ENCODE measurements at places on chromosomes 2 and 18. TPM values are rescaled to one million over a fixed set of nuclear protein-coding genes. Genes with fewer than 3 reads are reported as not detected.

DNA sequence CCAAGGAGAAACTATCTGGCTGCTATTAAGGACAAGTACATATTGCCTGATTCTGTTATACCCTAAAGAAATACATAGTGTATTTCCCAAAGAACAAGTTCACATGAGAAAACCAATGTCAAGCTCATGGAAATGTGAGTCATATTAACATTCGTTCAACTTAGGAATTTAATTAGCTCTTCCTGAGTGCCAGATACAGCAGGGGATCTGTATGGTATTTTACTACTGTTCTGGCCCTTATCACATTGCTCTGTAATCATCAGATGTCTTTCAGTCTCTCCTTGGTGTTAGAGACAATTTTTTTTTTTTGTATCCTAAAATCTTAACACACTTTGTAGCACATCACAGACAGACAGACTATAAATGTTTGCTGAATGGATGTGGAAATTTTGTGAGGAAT lies 395.0 kb upstream of the CRIM1 start:
- H3K36me3 ChIP-seq = no peaks in the 10 kb centered on the region
- no peak overlapping the region for H3K27ac ChIP-seq
- no peak overlapping the region for H3K4me3 ChIP-seq
- H3K27me3 ChIP-seq = no peaks in the 10 kb centered on the region
- H3K4me1 ChIP-seq = no peaks in the 10 kb centered on the region
- DNase-seq = no peak

GRCh38 chr2:217316743-217317142 lies 456.9 kb upstream of the TNP1 start:
- H3K27me3 ChIP-seq = no peaks in the 10 kb centered on the region
- peaks cover 8% of the 10 kb centered on the region for H3K4me1 ChIP-seq
- no peak for DNase-seq
- H3K27ac ChIP-seq = no peak overlapping the region

DNA sequence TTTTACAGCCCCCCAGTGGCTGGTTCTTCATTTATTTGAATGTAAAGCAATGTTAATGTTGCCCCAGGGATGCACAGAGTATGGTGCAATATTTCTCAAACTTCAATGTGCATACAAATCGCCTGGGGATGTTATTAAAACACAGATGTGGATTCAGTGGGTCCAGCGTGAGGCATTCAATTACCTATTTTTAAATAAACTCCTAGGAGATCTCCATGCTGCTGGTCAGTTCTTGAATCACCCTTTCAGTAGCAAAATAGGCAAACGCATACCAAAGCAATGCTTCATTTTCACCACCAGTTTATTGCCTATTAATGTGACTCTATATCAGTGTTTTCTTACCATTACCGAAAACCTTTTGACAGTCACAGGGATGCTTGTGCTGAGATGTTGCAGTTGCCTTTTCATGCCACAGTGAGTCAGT lies 530.7 kb downstream of the CBLN2 start:
- H3K4me1 ChIP-seq = no peaks in the 10 kb centered on the region
- no peaks in the 10 kb centered on the region for H3K36me3 ChIP-seq
- no peak overlapping the region for H3K4me3 ChIP-seq
- no peak overlapping the region for H3K27ac ChIP-seq
- no peak for DNase-seq

EVX2 gene
- total RNA-seq = not detected

GRCh38 chr2:34815052-34815741 lies 1216.1 kb upstream of the FAM98A start:
- H3K36me3 ChIP-seq = no peaks in the 10 kb centered on the region
- H3K4me1 ChIP-seq = no peaks in the 10 kb centered on the region
- no peak overlapping the region for H3K27ac ChIP-seq
- no peak for DNase-seq
- no peaks in the 10 kb centered on the region for H3K27me3 ChIP-seq

BUB1 gene
- total RNA-seq = 3.1 TPM

DNA sequence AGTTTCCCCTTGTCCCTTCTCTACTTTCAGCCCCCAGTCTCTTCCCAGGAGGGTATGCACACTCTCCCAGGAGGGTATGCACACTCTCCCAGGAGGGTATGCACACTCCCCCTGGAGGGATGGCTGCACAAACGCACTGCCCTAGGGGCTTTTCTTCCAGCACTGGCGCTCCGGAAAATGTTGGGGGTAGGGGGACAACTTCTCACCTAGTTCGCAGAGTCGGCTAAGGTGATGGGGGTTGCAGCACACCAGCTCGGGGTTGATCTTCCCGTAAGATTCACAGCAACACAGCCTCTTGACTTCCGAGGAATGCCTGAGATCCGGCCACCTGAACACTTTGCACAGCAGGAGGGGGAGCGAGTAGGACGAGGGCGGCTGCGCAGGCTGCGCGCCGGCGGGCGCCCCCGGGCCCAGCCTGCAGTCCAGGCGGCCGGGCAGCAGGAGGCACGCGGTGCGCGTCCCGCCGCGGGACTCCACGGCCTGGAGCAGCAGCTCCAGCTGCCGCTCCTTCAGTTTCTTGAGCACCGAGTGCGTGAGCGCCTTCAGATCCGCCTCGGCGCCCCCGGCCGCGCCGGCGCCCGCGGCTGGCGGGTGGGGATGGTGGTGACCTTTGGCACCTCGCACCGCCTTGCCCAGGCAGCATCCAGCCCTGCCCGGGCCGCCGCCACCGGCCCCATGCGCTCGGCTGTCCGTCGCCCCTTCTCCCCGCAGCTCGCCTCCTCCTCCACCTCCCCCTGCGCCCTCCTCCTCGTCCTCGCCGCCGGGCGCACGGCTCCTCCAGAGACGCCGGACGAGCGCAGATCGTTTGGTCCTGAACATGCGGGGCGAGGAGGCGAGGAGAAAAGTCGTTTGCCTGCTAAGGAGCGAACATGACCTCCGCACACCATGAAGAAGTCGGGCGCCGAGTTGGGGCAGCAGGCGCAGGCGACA lies 894 bp downstream of the SMAD7 start:
- H3K27ac ChIP-seq = peak overlapping the region; percentile 63
- H3K4me1 ChIP-seq = peaks cover 57% of the 10 kb centered on the region
- H3K36me3 ChIP-seq = no peaks in the 10 kb centered on the region
- no peak for DNase-seq

- no peak for DNase-seq
- peaks cover 13% of the 10 kb centered on the region for H3K36me3 ChIP-seq
- H3K27me3 ChIP-seq = no peaks in the 10 kb centered on the region
- H3K4me3 ChIP-seq = no peak overlapping the region
- H3K27ac ChIP-seq = no peak overlapping the region
These were observed 70.7 kb downstream of the PMS1 start for GRCh38 chr2:189854940-189855339.

DNA sequence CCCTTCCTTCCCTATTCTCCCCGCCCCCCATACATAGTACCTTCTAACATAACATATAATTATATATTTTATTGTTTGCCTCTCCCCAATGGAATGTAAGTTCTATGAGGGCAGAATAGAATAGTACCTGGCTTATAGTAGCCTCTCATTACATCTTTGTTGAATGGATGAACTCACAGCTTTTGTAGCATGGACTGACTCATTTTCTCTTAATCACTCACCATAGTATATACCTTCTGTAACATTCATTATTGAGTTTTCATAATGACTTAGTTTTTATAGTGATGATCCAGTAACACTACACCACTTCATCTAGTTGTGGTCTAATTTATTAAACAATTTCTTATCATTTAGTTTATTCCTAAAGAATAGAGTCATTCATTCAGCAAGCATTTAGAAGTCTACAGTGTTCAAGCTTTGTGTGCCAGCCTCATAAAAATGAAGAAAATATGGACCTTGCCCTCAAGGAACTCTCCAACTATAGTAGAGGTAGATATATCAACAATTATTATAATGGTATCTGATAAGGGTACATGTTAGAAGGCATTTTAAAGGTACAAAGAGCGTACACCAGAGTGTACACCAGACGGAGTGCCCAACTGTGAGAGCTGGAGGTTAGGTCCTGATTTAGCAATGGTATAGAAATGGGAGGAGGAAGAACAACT lies 31.1 kb downstream of the NCOA1 start:
- no peak overlapping the region for H3K27ac ChIP-seq
- H3K4me1 ChIP-seq = peaks cover 3% of the 10 kb centered on the region
- no peak overlapping the region for H3K4me3 ChIP-seq
- no peak for DNase-seq
- H3K27me3 ChIP-seq = no peaks in the 10 kb centered on the region

- H3K4me3 ChIP-seq = no peak overlapping the region
- H3K36me3 ChIP-seq = peaks cover 37% of the 10 kb centered on the region
- no peaks in the 10 kb centered on the region for H3K27me3 ChIP-seq
- no peak for DNase-seq
- H3K27ac ChIP-seq = no peak overlapping the region
- peaks cover 5% of the 10 kb centered on the region for H3K4me1 ChIP-seq
These were observed 27.9 kb downstream of the RMND5A start for GRCh38 chr2:86747711-86748639.

- H3K27ac ChIP-seq = no peak overlapping the region
- H3K4me1 ChIP-seq = no peaks in the 10 kb centered on the region
- no peak overlapping the region for H3K4me3 ChIP-seq
- H3K27me3 ChIP-seq = no peaks in the 10 kb centered on the region
These were observed 9.9 kb upstream of the YPEL5 start for GRCh38 chr2:30136764-30137444.

SPTBN1 gene
- total RNA-seq = 129 TPM

ERFE gene
- total RNA-seq = not detected

DNA sequence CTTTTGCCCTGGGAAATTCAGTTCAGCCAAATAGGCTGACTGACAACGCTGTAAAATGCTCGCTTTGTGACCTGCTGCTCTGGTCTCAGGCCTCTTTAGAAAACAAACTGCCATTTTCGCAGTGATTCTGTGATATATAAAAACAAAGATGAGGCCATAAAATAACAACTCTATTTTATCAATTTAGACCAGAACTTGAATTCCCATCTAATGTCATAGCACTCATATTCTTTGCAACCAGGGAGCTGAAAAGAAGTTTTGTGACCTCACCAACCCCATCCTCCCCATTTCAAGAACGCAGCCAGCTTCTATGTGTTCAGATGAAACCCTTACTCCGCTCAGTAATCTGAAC lies 40.3 kb downstream of the TCF4 start:
- no peaks in the 10 kb centered on the region for H3K27me3 ChIP-seq
- no peak overlapping the region for H3K27ac ChIP-seq
- DNase-seq = no peak
- no peak overlapping the region for H3K4me3 ChIP-seq
- no peaks in the 10 kb centered on the region for H3K4me1 ChIP-seq

GRCh38 chr2:171706152-171706803 lies 19.0 kb downstream of the DYNC1I2 start:
- H3K36me3 ChIP-seq = peaks cover 15% of the 10 kb centered on the region
- no peaks in the 10 kb centered on the region for H3K27me3 ChIP-seq
- no peak for DNase-seq
- H3K27ac ChIP-seq = no peak overlapping the region
- peaks cover 4% of the 10 kb centered on the region for H3K4me1 ChIP-seq

DNA sequence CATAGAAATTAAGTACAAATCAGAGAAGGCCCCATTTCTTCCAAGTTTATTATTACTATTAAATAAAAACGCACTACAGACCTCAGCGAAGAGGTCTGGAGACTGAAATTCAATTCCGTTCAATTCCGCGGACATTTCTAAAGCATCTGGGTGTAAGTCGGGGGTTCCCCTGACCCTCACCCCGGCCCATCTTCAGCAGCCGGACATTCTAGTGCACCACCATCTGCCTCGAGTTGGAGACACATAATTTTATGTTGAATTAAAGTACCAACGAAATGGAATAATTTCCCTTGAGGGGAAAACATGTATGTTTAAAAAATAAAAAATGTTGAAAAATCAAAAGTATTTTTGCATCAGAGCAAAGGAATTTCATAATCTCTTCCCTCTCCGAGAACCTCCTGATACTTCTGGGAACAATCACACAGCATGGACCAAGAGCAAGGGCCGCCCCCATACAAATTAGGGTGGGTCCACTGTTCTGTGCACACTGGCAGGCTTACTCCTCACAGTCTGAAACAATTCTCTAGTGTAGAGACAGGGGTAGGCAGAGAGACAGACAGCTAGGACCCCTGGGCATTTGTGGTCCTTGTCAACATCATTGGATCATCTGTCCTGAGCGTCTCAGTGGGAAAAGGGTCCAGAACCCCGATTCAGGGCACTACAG lies 29.3 kb downstream of the MBP start:
- no peak overlapping the region for H3K4me3 ChIP-seq
- H3K27ac ChIP-seq = peak overlapping the region; percentile 88
- H3K4me1 ChIP-seq = peaks cover 73% of the 10 kb centered on the region
- peaks cover 8% of the 10 kb centered on the region for H3K36me3 ChIP-seq

GRCh38 chr18:24126155-24126961 lies 12.5 kb upstream of the CABYR start:
- no peak overlapping the region for H3K4me3 ChIP-seq
- H3K27ac ChIP-seq = no peak overlapping the region
- DNase-seq = no peak
- no peaks in the 10 kb centered on the region for H3K4me1 ChIP-seq

GULP1 gene
- total RNA-seq = 0.47 TPM

GRCh38 chr18:8871489-8871888 lies 166.1 kb downstream of the MTCL1 start:
- H3K27me3 ChIP-seq = peaks cover 11% of the 10 kb centered on the region
- H3K36me3 ChIP-seq = no peaks in the 10 kb centered on the region
- no peak for DNase-seq
- H3K4me3 ChIP-seq = no peak overlapping the region
- no peaks in the 10 kb centered on the region for H3K4me1 ChIP-seq
- H3K27ac ChIP-seq = no peak overlapping the region

DNA sequence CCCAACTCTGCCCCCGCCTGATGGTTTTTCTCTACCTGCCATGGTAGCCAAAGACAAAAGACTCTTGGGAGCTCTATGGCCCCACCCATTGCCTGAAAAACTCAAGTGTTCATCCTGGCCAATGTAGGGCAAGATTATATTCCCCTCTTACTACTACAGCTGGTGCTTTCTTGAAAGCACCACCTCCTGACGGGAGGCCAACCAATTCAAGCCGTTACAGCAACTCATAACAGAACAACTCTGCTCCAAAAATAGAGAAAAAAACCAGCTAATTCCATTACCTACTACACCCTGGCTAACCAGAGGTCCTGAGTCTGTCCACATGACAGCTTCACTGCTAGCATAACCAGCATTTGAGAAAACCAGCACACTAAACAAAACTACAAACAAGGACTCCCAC lies 127.5 kb upstream of the GAREM1 start:
- H3K4me1 ChIP-seq = no peaks in the 10 kb centered on the region
- H3K27me3 ChIP-seq = no peaks in the 10 kb centered on the region
- no peak overlapping the region for H3K27ac ChIP-seq
- H3K36me3 ChIP-seq = no peaks in the 10 kb centered on the region

Data from T-cell (primary cell).